ENCODE measurements at places on chromosomes 4 and X.

DNA sequence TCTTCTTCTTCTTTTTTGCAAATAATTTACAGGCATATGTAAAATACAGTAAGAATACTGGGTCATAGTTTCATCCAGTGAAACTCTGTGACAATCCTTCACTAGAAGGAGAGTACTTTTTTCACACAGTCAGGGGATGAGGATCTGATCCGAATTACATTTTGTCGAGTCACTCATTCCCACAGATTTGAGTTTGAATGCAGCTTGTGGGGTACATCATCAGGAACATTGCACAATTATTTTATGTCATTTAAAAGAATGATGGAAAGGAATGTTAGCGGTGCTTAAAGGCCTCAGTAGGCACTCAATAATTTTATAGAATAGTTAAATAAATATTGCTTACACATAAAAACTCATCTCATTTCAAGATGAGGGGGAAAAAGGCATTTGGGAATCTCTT, 88.6 kb downstream of the CHRNA9 start:
- no peak for DNase-seq

DNA sequence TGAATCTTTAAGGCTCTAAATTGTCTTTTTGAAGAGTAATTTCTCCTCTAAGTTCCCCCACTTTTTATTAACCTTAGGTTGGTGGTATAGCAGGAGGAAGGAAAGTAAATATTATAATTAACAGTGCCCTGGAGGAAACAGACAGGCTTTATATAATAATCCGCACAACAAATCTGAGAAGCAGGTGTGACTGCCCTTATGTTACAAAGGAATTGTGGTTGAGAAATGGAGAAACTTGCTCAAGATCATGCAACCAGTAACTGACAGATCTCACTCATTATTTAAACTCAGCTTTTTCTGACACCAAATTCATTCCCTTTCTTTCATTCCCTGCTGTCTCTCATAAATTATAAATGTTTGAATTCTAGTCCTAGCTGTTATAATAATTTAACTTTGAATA, 282.0 kb downstream of the PPP3CA start:
- no peak for DNase-seq

GRCh38 chrX:28205905-28206304, 224.7 kb upstream of the DCAF8L1 start:
- no peak for DNase-seq

- no peak for DNase-seq
These were observed 134.7 kb downstream of the F11 start for GRCh38 chr4:186400676-186401075.

- no peak for DNase-seq
These were observed 5.6 kb upstream of the PRDX4 start for GRCh38 chrX:23661671-23662070.

- DNase-seq, result no peak
These were observed 5.9 kb downstream of the ZFYVE28 start for GRCh38 chr4:2412534-2412884.

GRCh38 chr4:153393397-153393796, 48.9 kb downstream of the MND1 start:
- no peak for DNase-seq

- DNase-seq, result no peak
These were observed 873.4 kb upstream of the PCDH10 start for GRCh38 chr4:132275583-132276121.

DNA sequence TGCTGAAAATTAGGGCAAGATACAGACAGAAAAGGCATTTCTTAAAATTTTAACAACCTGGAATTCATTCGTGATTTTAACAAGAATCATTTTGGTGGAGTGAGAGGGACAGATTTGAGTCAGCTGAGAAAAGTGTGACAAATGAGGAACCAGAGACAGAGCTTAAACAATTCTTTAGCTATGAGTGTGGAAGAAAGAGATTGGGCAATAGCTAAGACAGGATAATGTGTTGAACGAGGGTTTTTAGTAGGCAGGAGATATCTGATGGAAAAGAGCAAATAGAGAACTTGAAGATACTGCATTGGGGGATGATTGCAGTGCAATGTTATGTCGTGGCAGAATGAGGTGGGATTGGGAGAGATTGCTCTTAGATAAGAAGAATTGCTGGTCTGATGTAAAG, 164.2 kb upstream of the SPRY1 start:
- no peak for DNase-seq

- no peak for DNase-seq
These were observed 130.0 kb downstream of the RBM46 start for GRCh38 chr4:154911097-154911496.

GRCh38 chr4:35912174-35912573, 332.1 kb downstream of the ARAP2 start:
- DNase-seq, result no peak

DNA sequence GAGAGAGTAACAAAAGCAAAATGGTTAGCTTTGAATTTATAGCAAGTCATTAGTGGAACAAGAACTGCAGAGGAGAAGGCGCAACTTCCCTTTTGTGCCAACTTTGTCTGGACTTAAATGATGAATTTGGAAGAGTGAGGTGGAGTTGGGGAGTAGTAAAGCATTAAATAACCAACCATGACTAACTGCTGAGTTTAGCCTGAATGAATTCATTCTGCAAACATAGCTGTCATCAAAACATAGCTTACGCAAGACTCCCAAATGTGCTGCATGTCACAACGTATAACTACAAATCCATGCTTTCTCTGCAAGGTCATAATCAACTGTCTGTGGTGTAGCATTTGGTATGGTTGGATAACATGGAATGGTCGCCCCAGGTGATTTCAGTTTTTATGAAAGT, 75.9 kb upstream of the RPL34 start:
- DNase-seq, result no peak

GRCh38 chr4:173990126-173990868, 293.2 kb downstream of the FBXO8 start:
- DNase-seq, result no peak

DNA sequence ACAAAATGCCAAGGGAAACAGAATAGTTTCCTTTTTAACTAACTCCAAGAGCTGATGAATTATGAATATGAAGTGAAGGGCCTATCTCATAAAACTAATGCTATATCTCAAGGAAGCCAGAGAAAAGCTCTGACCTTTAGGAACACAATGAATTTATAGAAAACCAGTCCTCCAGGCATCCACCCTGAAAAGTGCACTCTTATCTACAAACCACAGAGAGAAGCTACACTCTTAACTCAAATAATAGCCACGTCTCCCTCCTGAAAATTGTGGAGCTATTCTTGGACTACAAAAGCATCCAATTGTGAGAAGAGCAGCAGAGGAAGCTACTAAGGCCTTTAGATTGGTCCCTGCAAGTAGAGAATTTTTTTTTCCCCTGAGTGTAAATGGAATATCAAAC, 253.9 kb downstream of the IL15 start:
- no peak for DNase-seq

DNA sequence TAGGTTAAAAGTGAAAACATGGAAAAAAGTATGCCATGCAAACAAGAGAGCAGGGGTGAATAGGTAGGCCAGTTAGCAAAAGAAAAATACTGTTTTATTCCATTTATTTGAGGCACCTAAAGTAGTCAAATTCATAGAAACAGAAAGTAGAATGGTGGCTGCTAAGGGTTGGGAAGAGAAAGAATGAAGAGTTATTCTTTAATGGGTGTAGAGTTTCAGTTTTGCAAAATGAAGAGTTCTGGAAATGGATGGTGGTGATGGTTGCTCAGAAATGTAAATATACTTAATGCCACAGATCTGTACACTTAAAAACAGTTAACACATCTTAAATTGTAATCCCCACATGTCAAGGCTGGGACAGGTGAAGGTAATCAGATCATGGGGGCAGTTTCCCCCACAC, 29.7 kb downstream of the PARM1 start:
- DNase-seq, result no peak

- no peak for DNase-seq
These were observed 12.1 kb upstream of the F9 start for GRCh38 chrX:139518475-139518874.

DNA sequence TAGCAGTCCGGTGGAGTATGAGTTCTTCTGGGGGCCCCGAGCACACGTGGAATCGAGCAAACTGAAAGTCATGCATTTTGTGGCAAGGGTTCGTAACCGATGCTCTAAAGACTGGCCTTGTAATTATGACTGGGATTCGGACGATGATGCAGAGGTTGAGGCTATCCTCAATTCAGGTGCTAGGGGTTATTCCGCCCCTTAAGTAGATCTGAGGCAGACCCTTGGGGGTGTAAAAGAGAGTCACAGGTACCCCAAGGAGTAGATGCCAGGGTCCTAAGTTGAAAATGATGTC, 852 bp downstream of the MAGEH1 start:
- no peak for DNase-seq

DNA sequence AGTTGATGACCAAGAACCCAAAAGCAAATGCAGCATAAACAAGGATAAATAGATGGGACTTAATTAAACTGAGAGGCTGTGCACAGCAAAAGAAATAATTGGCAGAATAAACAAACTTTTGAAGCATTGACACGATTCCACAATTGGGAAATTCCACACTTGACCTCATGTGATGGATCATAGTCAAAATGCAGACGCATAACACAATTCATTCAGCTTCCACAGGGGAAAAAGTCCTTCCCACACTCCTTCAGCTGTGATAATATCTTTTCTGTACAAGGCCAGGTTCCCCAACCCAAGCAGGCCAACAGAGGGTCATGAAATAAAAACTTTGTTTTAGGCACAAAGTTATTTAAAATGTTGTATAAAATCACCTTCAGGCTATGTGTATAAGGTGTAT, 66.6 kb upstream of the SLIT2 start:
- DNase-seq, result no peak

DNA sequence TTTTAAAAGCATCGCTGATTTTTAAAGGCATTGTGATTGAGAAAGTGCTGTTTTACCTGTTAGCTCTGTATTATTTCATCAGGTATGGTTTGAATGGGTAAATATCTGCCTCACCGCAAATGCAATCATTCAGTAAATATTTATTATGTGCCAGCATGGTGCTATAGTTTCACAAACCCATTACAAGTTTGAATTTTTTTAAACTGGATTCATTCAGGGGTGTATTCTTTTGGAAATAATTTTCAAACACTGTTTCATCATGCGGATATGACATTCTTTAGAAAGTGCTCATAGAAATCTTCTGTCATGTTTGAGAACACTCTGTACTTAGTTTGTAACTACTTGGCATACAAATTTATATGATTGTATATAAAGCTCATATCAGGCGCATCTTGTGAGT, 37.2 kb downstream of the LIMCH1 start:
- DNase-seq, result no peak

DNA sequence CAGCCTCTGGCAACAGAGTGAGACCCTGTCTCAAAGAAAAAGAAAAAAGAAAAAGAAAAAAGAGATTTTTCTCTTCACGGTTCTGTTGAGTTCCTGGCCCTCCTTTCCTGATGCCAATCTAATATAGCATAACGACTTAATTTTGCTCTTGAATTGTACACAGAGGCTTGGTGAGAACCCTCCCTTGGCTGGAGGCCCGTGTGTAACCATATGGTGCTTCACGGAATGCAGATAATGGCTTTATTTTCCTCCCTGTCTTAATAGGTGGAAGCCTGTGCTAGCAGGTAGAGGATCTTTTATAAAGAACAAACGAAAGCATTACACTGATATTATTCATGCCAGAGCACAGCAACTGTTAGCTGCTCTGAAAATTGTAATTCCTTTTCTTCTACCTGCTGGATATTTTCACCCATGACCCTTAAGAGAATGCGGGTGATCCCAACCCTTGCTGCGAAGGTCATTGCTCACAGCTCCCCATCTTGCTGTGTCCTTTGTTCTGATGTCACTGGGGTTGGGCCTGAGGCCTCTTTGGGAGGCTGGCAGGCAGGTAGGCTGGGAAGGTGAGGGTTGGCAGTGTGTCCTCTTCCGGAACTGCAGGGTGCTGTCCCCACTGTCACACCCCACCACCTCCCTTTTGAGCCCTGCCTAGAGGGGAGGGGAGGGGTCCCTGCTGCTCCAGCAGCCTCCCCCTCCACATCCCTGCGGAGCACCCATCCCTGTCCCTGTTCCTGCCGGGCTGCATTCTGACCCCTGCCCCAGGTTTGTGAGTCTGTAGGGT, 83.8 kb upstream of the STOX2 start:
- no peak for DNase-seq

- no peak for DNase-seq
These were observed 58.5 kb downstream of the PPA2 start for GRCh38 chr4:105415281-105415744.

- no peak for DNase-seq
These were observed 174.8 kb downstream of the PDGFRA start for GRCh38 chr4:54403700-54404453.

- no peak for DNase-seq
These were observed 35.1 kb downstream of the KLHL8 start for GRCh38 chr4:87185146-87185870.

- no peak for DNase-seq
These were observed 18.9 kb upstream of the MSMO1 start for GRCh38 chr4:165308606-165309005.

DNA sequence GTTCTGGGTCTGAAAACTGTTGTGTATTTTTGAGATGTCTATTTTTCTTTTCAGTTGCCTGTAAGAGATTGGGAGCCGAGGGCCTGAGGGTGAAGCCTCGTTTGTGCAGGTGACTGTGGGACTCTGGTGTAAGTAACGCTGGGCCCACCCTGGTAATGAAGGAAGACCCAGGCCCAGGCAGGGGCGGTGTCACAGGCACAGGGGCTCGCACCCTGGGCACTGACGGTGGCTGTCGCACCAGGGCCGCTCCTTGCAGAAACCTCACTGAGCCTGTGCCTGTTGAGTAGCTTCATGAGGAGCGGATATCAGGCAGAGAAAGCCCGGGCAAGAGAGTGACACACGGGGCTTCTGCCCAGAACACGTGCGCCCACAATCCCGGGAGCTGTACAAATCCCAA, 541.4 kb downstream of the TRIML1 start:
- no peak for DNase-seq

- DNase-seq, result no peak
These were observed 175.4 kb upstream of the PSAPL1 start for GRCh38 chr4:7610022-7610670.

- no peak for DNase-seq
These were observed 60.1 kb downstream of the LRP2BP start for GRCh38 chr4:185335579-185335978.

DNA sequence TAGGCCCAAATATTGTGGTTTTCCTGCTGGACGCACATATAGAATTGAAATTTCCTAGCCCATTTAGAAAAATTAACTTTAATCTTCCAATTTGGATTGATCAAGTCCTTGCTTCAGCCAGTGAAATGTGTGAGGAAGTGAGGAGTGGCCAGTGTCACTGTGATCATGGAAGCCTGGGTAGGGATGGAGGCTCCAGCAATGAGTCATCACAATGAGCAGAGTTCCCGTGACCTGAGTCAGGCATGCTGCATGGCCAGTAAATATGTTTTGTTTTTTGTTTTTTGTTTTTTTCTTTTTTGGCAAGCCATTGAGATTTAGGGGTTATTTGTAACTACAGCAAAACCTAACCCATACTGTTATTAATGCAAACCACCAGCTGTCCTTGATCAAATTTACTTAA, 52.1 kb downstream of the IDS start:
- DNase-seq, result no peak

DNA sequence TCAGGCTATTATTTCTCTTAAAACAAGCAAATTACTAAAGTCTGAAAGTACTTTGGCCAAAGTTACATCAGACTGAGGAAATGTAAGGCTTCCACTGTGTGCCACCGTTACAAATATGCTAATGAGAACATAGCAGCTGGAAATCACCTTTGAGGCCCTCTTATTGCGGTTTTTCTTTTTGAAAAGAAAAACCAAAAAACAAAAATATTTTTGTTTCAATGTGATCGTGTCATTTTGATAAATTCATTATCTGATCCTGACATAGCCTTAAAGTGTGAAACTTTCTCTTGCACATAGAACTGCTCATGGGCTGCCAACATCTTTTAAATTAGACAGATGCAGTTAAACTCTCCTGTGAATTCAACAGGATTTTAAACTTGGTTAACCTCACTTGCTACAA, 2.8 kb upstream of the TIFA start:
- peak; percentile 76 for DNase-seq

Measured in B cell (primary cell).